ENCODE measurements at places on chromosomes 5 and 9. TPM values are rescaled to one million over a fixed set of nuclear protein-coding genes. Genes with fewer than 3 reads are reported as not detected.

- H3K4me1 ChIP-seq, result no peaks in the 10 kb centered on the region
- no peak for DNase-seq
- no peaks in the 10 kb centered on the region for H3K36me3 ChIP-seq
- H3K27me3 ChIP-seq, result no peaks in the 10 kb centered on the region
Observed at GRCh38 chr5:147538236-147538635, 28.4 kb upstream of the DPYSL3 start.

- no peaks in the 10 kb centered on the region for H3K27me3 ChIP-seq
- no peaks in the 10 kb centered on the region for H3K4me1 ChIP-seq
- no peaks in the 10 kb centered on the region for H3K36me3 ChIP-seq
- DNase-seq, result no peak
- no peak overlapping the region for H3K27ac ChIP-seq
- no peak overlapping the region for H3K4me3 ChIP-seq
Observed at GRCh38 chr5:178557416-178557815, 32.8 kb downstream of the COL23A1 start.

DNA sequence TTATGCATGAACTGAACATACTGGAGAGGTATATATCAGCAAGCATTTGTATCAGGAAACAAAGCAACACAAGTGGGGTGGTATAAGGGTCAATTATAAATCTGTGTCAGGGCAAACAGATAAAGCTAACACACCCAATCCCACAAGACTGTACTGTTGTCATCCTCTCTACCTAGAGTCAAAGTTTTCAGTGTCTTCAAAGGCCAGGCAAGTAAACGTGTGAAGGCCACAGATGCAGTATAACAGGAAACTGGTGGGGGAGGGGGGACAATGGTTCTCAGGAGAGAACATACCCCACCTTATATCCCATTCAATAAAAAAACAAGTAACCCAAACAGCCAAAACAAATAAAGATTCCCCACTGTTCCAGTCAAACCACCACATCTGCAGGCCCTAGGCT, 22.1 kb downstream of the ELP1 start:
- no peaks in the 10 kb centered on the region for H3K4me1 ChIP-seq
- H3K27me3 ChIP-seq, result no peaks in the 10 kb centered on the region
- H3K27ac ChIP-seq, result no peak overlapping the region
- no peak overlapping the region for H3K4me3 ChIP-seq
- no peak for DNase-seq
- H3K36me3 ChIP-seq, result peaks cover 10% of the 10 kb centered on the region

DNA sequence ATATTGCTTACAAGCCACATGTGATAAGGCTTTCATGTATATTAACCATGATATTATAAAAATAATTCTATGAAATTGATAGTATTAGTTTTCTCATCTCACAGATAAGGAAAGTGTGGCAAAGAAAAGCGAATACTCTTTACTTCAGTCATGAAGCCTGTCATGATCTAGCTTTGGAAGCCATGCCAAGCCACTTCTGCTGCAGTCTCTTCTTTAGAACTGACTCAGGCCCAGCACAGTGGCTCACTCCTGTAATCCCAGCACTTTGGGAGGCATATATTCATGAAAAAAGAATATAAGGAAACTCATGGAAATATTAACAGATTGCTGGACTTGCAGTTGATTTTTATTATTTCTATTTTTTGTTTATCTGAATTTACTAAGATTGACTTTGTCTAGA, 42.9 kb upstream of the PJA2 start:
- H3K4me1 ChIP-seq, result peaks cover 4% of the 10 kb centered on the region
- H3K36me3 ChIP-seq, result no peaks in the 10 kb centered on the region
- no peak overlapping the region for H3K27ac ChIP-seq
- H3K4me3 ChIP-seq, result no peak overlapping the region

GRCh38 chr9:134550584-134550983, 91.0 kb upstream of the COL5A1 start:
- H3K4me1 ChIP-seq, result no peaks in the 10 kb centered on the region
- no peak overlapping the region for H3K27ac ChIP-seq
- H3K27me3 ChIP-seq, result no peaks in the 10 kb centered on the region
- no peak for DNase-seq
- no peak overlapping the region for H3K4me3 ChIP-seq

GRCh38 chr5:72115296-72115695, 8.0 kb downstream of the MAP1B start:
- H3K27me3 ChIP-seq, result no peaks in the 10 kb centered on the region
- no peak for DNase-seq
- peak overlapping the region; percentile 96 for H3K27ac ChIP-seq
- peaks cover 2% of the 10 kb centered on the region for H3K36me3 ChIP-seq
- H3K4me1 ChIP-seq, result peaks cover 6% of the 10 kb centered on the region
- H3K4me3 ChIP-seq, result no peak overlapping the region

DNA sequence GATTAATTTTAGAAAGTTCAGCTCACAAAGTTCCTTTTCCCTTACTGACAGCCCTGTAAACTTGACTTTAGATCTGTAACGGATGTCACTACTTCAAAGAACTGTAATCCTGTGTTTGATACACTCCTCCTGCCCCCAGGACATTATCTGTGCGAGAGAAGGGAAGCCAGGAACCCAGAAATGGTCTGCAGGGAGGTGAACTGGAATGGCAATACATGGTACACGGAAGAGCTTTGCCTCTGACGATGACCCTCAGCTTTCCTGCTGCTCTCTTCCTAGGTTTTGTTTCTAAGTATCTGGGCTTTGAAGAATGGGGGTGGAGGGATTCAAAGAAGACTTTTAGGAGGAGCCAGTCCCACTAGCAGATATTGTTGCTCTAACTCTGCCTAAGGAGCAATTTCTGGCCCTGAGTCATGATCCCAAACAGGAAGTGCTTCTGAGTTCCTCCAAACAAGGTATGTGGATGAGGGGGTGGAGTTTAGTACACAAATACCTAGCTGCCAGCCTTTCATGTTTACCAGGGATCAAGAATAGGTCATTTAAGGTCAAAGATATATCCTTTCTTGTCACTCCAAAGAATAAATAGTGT, 43.4 kb upstream of the TMC1 start:
- no peaks in the 10 kb centered on the region for H3K36me3 ChIP-seq
- DNase-seq, result no peak
- H3K4me3 ChIP-seq, result no peak overlapping the region
- no peaks in the 10 kb centered on the region for H3K27me3 ChIP-seq
- no peaks in the 10 kb centered on the region for H3K4me1 ChIP-seq

- H3K36me3 ChIP-seq, result no peaks in the 10 kb centered on the region
- no peak overlapping the region for H3K4me3 ChIP-seq
- H3K27ac ChIP-seq, result no peak overlapping the region
- H3K4me1 ChIP-seq, result no peaks in the 10 kb centered on the region
Observed at GRCh38 chr5:50463047-50463446, 22.0 kb upstream of the EMB start.

Gene BHMT2
- total RNA-seq, result 16.3 TPM

GRCh38 chr9:137070906-137071275, 534 bp upstream of the SAPCD2 start:
- H3K27ac ChIP-seq, result no peak overlapping the region
- H3K4me1 ChIP-seq, result no peaks in the 10 kb centered on the region
- H3K27me3 ChIP-seq, result no peaks in the 10 kb centered on the region
- DNase-seq, result no peak

GRCh38 chr5:180802325-180803180, at the start of gene MGAT1:
Gene MGAT1 (minus strand): TSS chr5:180802806. CDS start chr5:180792971, 9,835 bp downstream.
- peak within 1 kb of the TSS; percentile 92 for H3K27ac ChIP-seq
- peak within 1 kb of the TSS; percentile 82 for H3K4me3 ChIP-seq
- H3K36me3 ChIP-seq, result no peaks in the 10 kb centered on the region

DNA sequence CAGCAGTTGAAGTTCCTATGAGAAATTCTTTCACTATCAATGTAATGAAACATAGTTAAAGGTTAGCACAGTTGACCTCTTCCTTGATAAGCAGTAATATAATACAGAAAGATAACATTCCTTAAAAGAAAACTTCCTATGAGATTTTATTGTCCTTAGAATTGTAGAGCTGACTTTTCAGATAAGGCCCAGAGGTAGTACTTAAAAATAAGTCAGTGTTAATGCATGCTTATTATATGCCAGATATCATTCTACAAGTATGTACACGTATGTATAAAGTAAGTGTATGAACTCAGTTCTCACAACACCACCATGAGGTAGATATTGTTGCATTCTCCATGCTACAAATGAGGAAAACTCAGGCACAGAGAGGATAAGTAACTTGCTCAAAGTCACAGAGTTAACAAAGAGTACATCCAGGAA, 15.3 kb downstream of the AP3S1 start:
- no peak overlapping the region for H3K4me3 ChIP-seq
- peaks cover 8% of the 10 kb centered on the region for H3K4me1 ChIP-seq
- H3K27ac ChIP-seq, result no peak overlapping the region
- no peak for DNase-seq
- H3K27me3 ChIP-seq, result no peaks in the 10 kb centered on the region
